Smooth muscle cell of the pulmonary artery (primary cell): ENCODE measurements at places on chromosomes 7 and 10. TPM values are rescaled to one million over a fixed set of nuclear protein-coding genes. Genes with fewer than 3 reads are reported as not detected.

Gene PCLO
- total RNA-seq = 0.03 and 0.07 TPM in 2 replicates

Gene SHH
- total RNA-seq = not detected in 2 replicates

Gene H2BK1
- not detected in 2 replicates for total RNA-seq

Gene GRM8
- 0.13 TPM in 1 of 2 replicates, not detected in the other for total RNA-seq

Gene CCL26
- 0.36 and 1.8 TPM in 2 replicates for total RNA-seq
